ENCODE measurements at places on chromosomes 13 and 19.

DNA sequence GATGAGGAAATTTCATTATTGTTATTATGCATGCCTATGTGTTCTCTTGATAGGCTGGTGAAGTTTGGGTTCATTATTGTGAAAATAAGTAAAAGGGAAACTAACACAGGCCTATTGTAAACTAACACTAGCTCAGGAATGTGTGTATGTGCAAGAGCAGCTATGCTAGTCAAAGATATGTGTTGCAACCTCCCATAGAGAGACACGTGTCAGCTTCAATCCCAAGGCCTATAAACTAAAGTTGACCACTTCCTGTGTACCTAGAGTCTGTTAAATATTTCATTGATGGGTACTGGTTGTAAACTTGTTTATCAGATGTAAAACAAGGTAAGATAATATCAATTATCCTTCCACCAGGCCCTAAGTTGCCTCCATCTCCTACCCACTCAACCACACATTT is 44.7 kb upstream of the ZNF30 start:
- no peak for DNase-seq

GRCh38 chr13:113589961-113590339 is 5.4 kb downstream of the TFDP1 start:
- DNase-seq, result no peak

GRCh38 chr19:11196406-11197287 is 698 bp downstream of the KANK2 start:
- no peak for DNase-seq

GRCh38 chr13:75405976-75406703 is 75.8 kb downstream of the TBC1D4 start:
- DNase-seq, result no peak

DNA sequence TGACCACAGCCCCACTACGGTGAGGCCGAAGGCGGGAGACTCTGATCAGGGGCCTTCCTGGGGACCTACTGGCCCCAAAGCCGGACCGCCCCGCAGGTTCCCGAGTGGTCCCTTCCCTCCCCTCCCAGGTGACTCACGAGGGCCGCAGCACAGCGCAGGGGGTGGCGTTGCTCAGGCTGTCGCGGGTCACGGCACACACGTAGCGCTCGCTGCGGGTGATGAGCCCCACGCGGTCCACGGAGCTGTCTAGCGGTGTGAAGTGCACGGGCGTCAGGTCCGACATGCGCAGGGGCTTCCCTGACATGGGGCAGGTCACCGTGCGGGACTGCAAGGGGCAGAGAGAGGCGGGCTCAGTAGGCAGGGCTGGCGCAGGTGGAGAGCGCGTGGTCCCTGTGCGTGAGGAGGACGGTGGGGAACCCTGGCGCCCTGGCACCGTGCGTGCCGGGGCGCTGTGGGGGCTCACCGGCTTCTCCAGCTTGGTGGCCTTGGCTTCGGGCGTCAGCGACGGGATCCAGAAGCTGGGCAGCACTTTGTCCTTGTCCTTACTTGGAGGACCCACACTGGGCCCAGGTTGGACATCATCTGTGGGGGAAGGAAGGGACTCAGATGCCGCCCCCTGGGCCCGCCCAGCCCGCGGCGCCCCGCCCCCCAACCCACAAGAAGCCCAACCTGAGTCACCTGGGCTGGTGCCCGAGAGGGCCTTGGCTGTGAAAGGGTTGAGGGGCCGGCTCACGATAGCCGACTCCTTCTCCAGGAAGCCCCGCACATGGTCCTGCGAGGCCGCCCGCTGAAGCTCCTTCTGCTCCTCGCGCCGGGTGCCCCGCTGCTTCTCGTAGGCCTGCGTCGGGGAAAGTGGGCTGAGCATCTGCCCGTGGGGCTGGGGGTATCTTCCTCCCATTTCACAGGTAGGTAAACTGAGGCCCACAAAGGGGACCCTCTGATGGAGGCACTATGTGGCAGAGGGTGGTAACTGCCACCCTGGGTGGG is 23.7 kb downstream of the NOSIP start:
- DNase-seq, result peak; percentile 53

DNA sequence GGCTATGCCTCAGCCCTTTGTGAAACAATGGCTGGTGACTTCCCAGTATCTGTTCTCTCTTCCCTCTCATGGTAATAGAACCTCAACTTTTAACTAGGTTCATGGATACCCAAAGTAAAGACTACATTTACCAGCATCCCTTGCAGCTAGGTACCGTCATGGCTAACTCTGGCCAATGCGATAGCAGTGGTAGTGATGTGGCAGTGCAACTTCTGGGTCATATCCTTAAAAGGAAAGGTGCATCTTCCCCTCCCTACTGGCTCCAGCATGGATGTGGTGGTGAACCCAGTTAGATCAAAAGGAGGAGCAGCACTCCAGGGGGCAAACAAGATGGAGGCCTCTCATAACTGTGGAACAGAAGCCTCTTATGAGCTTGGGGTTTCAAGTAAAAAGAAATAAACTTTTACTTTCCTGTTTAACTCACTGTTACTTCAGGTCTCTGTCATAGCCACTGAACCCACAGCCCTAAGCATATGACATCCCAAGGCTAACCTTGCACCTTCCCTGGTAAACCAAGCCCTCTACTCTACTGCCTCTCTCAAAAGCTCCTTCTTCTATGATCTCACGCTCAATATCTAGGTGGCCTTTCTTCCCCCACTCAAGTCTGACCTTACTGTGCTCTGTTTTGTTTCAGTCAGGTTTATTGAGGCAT is 104.4 kb downstream of the DOCK9 start:
- no peak for DNase-seq

GRCh38 chr19:281156-281853 is 9.9 kb downstream of the PLPP2 start:
- no peak for DNase-seq

DNA sequence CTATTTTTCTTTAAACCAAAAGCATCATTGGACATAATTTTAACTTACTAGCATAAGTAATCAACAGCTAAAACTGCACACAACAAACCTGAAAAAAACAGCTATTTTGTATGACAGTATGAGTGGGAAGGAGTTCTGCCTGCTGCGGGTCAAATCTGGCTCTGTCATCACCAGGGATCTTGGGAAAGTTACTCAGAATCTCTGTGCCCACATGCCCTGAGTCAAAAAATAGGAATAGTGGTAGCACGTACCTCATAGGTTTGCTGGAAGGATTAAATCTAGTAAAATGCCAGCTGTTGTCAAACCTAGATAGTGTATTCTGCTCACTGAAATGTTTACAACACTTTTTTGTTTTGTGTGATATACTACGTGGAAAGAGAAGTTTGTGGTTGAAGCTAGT is 1.1 kb downstream of the CLN5 start:
- no peak for DNase-seq
